ENCODE measurements at places on chromosomes 11 and 22.
A peak's percentile ranks its signal among the peaks of the same experiment; 100 is the strongest.

DNA sequence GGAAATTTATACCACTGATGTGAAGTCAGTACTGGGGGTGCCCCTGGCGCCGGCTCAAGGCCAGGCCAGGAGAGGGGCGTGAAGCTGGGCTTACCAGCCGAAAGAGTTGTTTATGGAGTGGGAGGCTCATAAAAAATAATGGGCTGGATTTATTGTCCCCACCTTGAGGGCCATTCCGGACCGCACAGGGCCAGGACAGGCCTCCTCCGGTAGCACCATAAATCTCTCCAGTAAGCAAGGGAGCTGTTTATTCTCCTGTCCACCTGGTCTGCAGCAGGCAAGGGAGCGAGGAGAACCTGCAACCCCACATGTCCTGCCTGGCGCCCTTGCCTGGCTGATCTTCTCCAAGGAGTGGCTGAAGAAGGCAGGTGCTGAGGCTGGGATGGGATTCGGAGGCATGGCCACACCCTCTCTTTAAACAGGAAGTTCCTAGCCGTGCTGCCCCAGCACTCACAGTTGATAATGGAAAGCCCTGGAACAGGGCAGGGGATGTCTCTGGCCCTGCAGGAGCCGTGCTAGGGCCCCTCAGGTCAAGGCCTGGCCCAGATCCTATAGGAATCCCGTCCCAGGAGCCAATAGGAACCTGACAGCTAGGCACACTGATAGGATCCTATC lies 65.1 kb downstream of the SCUBE1 start:
- no peak for DNase-seq

- DNase-seq, result no peak
Observed at GRCh38 chr11:77547863-77548551, 41.7 kb upstream of the AQP11 start.

DNA sequence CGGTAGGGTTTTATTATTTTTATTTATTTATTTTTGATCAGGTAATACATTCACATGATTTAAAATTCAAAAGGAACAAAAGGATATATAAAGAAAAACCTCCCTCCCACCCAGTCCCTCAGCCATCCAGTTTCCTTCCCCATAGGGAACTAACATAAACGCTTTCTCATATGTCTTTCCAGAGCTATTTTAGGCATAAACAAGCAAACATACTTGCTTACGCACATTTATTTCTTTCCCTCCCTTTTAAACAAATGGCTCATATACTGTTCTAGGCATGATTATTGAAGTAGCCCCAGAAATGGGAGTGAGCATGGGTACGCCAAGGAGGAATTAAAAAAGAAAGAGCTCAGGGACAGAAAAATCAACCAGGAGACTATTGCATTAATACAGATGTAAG lies 63.7 kb downstream of the LIF start:
- DNase-seq, result no peak

DNA sequence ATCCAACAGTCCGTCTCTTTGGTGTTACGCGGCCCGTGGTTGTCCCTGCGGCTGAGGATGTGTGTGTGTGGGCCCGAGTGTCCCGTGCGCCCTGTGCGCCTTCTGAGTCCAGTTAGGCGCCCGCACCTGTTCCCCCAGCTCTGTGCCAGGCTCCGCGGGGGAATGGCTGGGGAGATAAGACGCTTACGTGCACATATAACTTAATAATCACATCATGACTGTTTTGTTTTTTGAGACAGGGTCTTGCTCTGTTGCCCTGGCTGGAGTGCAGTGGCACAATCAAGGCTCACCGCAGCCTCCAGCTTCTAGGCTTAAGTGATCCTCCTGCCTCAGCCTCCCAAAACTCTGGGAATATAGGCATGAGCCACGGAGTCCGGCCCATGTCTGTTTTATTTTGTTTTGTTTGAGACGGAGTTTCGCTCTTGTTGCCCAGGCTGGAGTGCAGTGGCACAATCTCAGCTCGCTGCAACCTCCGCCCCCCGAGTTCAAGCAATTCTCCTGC lies 817 bp downstream of the ARL2 start:
- no peak for DNase-seq

DNA sequence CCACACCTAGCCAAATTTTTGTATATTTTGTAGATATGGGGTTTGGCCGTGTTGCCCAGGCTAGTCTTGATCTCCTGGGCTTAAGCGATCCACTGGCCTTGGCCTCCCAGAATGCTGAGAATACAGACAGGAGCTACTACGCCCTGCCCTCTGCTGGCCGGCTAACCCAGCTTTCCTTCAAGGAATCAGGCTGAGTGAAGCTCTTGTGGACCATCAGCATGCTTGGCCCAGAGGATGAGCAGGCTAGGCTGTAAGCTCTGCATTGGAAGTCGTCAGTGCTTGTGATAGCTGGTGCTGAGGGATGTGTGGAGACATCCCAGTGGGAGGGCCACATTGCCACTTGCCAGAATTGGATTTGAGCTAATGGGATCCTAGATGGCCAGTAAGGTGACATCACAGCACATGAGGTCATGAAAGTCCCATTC lies 60.6 kb downstream of the MED15 start:
- no peak for DNase-seq

DNA sequence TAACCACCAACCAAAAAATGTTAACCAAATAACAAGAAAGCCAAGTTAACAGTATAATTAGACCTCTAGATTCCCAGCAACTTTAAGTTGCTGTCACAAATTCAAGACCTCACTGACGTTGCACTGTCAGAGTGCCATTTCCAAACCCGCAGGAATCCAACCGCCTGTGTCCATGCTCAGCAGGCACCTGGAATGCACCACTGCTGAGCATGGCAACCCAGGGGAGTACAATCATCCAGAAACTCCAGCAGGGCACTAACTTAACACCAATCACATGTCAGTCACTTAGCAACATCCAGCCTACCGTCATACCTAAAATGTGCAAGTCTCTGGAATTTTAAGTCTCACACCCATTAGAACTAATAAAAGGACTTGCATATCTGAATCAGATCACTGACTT lies 48.8 kb downstream of the SMCO4 start:
- DNase-seq, result no peak

GRCh38 chr22:36541831-36542411 lies 13.0 kb upstream of the EIF3D start:
- peak; percentile 29 for DNase-seq

- DNase-seq, result peak; percentile 17
Observed at GRCh38 chr11:96013461-96014213, 89.7 kb upstream of the MTMR2 start.

DNA sequence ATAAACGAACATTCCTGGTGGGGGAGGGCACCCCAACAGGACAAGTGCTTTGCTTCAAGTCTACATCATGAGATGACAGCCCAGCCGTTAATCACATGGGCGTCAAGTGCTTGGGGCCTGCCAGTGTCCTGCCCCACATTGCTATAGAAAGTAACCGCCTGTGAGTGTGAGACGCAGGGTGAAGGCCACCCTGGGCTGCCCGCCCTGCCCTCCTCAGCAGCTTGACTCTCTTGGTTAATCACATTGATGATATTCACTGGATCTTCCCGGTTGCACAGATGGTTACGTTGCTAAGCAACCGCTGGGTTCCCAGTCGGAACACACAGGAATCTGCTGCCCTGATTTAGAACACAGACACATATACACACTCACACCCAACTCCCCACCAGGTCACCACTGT lies 79.3 kb downstream of the CTTN start:
- no peak for DNase-seq

DNA sequence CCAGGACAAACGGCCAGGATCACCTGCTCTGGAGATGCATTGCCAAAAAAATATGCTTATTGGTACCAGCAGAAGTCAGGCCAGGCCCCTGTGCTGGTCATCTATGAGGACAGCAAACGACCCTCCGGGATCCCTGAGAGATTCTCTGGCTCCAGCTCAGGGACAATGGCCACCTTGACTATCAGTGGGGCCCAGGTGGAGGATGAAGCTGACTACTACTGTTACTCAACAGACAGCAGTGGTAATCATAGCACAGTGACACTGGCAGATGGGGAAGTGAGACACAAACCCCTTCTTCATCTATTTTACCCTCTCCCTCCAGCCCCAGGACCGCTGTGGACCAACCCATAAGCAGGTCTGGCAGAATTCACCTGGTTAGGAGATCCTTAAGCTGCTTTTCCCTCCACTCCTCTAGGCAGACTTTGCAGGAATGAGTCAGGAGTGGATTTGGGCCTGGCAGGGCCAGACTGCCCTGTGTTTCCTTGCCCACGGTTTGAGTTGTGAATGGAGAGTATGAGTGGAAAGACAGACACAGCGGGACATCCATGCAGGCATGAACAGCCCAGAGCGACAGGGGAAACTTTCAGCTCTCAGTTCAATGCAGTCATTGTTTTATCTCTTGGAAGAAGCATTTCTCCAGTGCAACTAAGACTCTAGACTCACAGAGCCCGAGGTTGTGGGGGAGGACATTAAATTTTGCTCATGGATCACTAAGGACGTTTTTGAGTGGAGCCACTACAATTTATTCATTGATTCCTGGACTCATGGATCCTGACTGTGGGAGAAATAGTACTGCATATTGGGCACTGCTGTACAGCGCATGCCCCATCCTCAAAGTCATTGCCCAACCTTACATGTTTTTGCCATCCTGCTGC lies 75.3 kb upstream of the IGLL5 start:
- no peak for DNase-seq

DNA sequence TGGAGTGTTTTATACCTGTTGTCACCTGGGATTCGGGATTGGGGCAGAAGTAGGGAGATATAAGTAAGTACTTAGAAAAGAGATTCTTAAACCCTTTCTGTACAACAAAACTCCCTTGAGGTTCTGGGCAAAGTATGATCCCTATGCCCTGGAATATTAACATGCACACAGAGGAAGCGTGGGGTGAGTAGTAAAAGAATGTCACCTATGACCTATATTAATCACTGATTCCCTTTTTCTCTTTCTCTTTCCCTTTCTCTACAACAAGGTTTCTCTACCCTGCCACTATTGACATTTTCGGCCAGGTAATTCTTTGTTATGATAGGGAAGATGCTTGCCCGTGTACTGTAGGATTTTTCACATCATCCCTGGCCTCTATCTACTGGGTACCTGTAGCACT lies 209.7 kb upstream of the PLET1 start:
- DNase-seq, result no peak

GRCh38 chr22:19962909-19963806 lies 21.5 kb upstream of the TXNRD2 start:
- no peak for DNase-seq

DNA sequence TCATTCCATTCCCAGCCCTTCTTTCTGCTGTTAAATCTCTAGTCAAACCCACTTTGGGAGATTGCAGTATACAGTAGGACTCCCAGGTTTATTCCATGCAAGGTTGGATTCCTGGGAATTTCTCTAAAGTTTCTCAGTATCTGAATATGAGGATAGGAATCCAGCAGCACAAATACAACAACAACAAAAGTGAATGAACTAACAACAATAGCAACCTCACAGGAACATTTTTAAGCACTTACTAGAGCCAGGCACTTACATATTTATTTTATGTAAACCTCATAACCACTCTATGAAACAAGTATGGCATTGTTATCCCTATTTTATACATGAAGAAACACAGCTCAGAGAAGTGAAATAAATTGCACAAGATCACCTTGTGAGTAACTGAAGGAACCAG lies 1.9 kb downstream of the MMP7 start:
- DNase-seq, result no peak

DNA sequence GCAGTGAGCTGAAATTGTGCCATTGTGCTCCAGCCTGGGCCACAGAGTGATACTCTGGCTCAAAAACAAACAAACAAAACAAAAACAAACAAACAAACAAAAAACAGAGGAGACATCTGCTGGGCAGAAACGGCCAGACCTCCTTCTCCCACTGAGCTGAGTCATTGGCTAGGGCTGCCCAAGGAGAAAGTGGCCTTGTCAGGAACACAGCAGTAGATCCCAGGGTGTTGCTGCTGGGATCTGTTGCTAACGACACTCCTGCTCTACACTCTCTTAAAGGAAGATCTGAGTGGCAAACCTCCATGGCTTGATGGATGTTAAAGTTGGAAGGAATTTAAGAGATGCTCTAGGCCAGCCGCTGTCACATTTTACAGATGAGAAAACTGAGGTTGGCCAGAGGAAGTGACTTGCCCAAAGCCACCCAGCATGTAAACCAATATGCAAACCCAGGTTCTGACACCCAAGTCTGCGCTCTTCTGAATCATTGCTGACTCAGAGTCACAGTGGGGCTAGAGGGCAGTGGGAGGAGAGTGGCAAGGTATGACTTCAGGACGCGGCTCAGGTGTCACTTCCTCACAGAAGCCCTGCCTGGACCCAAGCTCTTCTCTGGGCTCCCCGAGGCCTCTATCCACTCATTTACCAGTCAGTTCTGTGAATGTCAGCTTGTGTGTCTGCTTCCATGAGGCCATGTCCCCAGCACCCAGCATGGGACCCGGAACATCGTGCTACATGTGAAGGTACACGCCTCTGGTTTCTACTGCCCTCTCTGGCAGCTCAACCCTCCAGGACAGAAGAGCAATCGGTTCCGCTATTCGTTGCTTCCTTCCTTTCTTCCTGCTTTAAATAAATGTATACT lies 11.3 kb upstream of the GDPD5 start:
- peak; percentile 31 for DNase-seq

GRCh38 chr11:108538022-108538424 lies 39.8 kb upstream of the POGLUT3 start:
- no peak for DNase-seq

GRCh38 chr11:128695539-128696221 lies 1.8 kb downstream of the FLI1 start:
- DNase-seq, result no peak

DNA sequence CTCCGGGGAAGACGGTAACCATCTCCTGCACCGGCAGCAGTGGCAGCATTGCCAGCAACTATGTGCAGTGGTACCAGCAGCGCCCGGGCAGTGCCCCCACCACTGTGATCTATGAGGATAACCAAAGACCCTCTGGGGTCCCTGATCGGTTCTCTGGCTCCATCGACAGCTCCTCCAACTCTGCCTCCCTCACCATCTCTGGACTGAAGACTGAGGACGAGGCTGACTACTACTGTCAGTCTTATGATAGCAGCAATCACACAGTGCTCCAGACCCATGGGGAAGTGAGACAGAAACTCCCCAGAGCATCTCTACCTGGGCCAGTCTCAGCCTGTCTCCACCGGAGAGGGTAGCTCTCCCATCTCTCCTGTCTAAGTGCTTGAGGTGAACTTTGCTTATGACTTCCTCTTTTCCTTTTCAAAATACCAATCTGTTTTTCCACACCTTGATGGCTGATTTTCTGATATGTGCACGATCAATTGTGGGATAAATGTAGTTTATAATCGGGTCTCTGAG lies 48.5 kb upstream of the VPREB1 start:
- no peak for DNase-seq

DNA sequence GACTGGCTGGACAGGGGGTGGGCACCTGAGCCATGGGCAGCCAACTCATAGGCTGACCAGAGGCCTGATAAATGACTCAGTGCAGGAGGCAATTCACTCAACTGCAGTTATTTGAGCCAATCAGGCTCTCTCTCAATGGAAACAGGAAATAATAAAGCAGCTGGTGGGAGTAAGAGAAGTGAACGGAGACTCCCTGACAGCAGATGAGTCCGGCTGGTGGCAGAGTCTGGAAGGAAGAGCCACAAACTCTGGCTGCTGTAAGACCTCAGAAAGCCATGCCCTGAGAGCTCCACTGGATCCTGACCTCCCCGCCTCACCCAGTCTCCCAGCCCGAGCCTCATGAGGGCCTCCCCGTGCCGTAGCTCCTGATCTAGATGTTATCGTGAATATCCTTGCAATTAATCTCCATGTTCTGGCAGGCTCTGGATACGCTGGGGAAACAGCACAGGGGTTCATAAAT lies 69.8 kb downstream of the TRIM29 start:
- no peak for DNase-seq
